Activated gamma-delta T cell (primary cell): ENCODE measurements at places on chromosomes 4 and X.

GRCh38 chr4:19375931-19376330, 875.8 kb upstream of the SLIT2 start:
- no peak for DNase-seq

- no peak for DNase-seq
Observed at GRCh38 chr4:7910952-7911578, 28.6 kb downstream of the AFAP1 start.

DNA sequence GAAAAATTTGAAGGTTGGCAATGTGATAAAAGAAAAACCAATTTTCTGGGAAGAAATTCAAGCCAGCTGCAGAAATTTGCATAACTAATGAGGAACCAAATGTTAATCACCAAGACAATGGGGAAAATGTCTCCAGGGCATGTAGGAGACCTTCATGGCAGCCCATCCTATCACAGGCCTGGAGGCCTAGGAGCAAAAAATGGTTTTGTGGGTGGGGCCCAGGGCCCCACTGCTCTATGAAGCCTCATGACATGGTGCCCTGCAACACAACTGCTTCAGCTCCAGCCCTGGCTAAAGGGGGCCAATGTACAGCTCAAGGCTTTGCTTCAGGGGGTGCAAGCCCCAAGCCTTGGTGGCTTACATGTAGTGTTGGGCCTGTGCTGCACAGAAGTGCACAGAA, 184.0 kb downstream of the TBCK start:
- no peak for DNase-seq

DNA sequence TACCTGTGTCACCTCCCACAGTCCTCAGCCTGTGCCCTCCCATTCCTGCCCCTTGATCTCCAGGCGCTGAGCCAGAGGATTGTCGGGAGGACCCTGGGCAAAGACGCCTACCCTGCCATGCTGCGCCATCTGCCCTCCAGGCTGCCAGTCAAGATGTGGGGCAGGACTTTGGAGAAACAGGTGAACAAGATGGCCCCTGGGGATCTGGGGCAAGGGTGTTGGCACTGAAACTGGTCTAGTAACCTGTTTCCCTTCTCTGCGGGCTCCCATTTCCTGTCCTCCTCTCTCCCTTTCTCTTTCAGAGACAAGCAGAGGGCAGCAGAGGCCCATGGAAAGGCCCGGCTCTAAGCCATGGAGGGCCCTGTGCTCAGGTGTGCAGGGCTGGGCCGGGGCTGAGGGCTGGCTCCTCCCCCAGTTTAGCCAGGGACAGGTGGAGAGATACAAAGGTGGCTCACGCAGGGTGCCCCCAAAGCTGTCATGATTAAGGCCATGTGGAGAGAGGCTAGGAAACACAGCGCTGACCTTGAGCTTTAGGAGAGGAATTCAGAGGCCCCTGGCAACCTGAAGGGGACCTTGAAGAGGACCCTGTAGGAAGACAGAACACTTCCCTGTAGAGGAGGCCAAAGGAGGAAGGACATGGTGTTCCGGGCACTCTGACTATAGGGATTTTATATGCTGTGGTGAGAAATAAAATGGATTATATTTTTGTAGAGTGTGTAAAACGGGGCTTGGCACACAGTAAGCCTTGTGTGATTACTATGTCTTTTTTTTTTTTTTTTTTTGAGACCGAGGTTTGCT, at the start of gene GLOD5:
Gene GLOD5 (plus strand): TSS at position 74 of the 798 bp plus-strand sequence. CDS start 44 bp downstream, at position 118.
- no peak for DNase-seq

- DNase-seq = no peak
Observed at GRCh38 chrX:130915302-130915701, 12.3 kb upstream of the ENOX2 start.

- no peak for DNase-seq
Observed at GRCh38 chrX:68945603-68946228, 116.9 kb downstream of the EFNB1 start.

DNA sequence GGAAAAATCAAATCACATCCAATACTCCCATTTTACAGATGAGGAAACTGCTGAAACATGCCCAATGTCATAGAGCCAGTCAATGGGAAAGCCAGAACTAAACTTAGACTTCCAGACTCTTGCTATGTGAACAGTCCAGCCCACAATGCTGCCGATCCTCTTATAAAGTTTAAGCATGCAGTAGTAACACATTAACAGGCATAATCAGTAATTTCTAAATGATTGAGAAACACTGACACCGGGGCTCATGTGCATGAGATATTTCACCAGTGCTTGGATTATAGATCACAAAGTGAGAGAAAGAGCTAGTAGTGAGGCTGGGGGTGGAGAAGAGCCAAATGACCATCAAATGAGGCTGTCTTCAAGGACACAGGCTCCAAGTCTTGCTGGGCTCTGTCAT, 2.5 kb downstream of the BDH2 start:
- DNase-seq = no peak

DNA sequence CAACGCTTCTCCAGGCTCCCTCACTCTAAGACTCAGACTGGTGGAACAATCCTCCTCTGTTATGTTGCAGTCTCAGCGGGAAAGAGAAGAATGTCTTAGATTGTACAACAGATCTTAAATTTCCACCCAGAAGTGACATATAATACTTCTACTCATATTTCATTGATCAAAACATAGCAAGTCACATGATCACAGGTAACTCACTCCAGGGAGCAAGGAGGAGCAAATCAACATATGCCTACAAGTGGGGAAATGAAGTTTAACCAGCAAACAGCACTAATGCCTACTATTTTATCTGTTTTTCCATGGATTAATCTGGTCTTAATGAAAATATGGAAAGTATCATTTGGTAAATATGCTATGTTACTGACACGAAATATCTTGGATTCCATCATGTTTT, 819.8 kb downstream of the CCSER1 start:
- DNase-seq = no peak

DNA sequence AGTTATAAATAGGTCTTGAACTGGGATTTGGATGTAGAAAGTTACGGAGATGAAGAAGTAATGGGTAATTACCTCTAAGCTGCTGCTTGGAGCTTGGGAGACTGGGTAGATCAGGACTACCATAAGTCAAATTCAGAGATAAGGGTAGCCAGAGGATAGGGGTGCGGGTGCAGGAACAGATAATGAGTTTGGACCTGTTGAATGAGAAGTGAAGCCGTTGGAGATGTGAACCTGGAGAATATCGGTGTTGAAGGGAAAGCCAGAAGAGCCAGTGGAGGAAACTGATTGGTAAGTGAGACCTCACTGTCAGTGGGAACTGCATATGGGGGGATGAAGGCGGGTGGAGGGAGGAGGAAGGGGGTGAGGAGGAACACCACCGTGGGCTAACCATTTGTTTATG, 618 bp upstream of the FOXO4 start:
- no peak for DNase-seq

GRCh38 chrX:71533516-71533850, 579 bp downstream of the OGT start:
- DNase-seq = no peak

GRCh38 chrX:105706041-105706440, 116.3 kb upstream of the NRK start:
- no peak for DNase-seq

GRCh38 chr4:105637408-105638176, 70.9 kb downstream of the INTS12 start:
- no peak for DNase-seq

DNA sequence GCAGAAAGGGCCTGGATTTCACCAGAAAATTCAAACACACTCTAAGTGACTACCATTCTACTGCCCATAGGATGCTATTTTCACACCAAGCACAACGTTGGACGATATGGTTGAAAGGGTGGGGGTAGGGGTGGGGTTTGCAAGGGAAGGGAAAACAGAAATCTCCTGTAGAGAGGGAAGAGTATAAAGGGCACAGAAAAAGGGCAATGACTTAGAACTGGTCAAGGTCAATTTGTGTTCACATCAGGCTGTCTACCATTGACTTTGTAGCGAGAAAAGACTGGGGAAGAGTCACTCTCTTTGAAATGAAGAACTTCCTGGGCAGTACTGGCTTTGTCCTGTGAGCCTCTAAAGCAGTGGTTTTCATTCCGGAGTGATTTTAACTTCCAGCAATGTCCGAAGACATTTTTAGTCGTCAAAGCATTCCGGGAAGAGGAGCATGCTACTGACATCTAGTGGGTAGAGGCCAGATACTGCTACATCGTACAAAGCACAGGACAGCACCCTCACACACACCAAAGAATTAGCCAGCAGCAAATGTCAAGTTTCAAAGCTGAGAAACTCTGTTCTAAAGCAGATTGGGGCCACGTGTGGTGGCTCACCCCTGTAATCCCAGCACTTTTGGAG, 48.4 kb upstream of the SLC7A3 start:
- no peak for DNase-seq

- no peak for DNase-seq
Observed at GRCh38 chrX:45845142-45845541, 644.5 kb upstream of the DIPK2B start.

- no peak for DNase-seq
Observed at GRCh38 chrX:135639066-135639780, 74.2 kb upstream of the CT45A1 start.

GRCh38 chr4:51868449-51868847, 25.5 kb downstream of the DCUN1D4 start:
- no peak for DNase-seq

DNA sequence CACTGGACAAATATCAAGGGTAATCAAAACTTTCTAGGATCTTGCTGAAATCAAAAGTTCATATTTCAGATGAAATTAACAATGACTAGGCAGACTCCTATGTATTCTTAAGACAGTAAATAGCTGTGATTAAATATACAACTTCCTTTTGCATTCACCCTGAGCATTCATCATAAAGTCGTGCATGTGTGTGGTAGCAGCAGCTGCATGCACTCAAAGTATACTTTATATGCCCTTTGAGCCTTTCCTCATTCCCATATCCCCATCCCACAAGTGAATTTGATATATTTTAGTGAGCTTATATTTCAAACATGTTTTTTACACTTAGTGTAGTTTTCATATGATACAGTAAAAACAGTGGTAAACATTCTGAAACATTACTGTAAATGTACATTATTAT, 959.0 kb downstream of the C4orf33 start:
- no peak for DNase-seq

DNA sequence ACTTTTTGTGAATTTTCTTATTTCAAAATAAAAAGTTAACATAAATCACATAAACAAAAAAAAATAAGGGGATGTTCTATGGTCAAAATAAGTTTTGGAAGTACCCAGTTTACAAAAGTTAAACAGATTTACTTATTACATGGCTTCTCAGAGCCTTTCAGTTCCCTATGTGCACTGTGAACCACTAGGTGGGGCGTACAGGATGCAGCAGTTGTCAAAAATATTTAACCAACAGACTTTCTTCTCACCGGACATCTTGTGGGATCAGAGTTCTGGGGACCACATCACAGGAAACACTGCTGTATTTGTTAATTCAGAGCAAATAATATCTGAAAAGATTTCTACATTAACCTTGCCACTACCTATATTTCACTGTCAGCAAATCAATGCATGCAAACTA, 74.1 kb downstream of the SMARCA1 start:
- DNase-seq = no peak

GRCh38 chr4:25015012-25015411, 15.7 kb downstream of the LGI2 start:
- DNase-seq = no peak

DNA sequence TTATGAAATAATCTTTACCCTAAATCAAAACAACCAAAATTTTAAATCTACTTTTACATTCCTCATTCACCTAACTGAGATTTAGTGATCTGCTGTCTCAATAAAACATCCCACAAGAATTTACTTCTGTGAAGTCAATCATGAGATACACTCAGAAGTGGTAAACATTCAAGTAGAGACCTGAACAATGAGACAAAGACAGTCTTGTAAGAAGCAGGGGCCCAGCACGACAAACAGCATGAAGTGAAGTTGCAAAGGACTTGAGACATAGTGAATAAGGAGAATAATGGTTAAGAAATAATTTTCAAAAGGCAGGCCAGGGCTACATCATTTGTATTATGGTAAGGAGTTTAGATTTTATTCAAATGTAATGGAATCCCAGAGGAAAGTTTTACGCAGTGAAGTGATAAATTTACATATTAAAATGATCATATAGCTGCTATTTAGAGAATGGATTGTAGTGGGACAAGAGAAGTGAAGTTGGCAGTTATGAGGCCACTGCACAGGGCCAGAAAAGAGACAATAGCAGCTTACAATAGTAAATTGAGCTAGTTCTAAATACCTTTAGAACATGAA, 101.9 kb downstream of the MAB21L2 start:
- no peak for DNase-seq

- DNase-seq = no peak
Observed at GRCh38 chrX:54786967-54787366, 11.1 kb downstream of the ITIH6 start.

DNA sequence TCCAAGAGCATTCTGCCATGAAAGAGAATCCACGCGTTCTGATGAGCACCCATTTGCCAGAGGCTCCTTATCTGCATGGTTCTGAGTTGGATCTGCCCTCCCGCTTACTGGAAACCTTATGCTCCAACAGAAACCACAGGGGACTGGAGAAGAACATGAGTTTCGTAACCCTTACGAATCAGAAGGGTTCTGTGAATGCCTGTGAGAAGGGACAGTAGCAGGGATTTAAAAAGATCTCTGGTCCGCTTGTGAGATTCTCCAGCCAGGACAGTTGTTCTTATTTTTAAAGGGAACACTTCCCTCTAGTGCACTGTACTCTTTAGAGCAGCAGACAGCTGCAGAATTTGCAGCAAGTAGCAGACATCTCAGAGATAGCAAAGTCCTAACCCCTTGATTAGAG, 22.5 kb upstream of the CENPU start:
- DNase-seq = no peak

DNA sequence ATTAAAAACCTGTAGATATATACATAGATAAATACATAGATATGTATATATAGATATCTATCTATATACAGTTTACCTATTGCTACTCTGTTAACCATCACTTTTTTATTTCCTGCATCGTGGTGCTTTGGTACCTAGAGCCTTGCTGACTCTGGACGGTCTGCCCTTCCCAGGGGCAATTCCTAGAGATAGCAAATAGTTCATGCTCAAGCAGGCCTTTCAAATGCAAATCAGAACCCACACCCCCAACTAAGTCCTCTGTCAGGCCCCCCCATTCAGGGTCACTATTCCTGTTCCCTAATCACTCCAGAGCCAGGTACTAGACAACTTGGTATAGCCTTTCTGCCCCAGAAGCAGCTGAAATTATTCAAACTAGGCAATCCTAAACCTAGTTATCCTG, 273.5 kb upstream of the ADGRL3 start:
- DNase-seq = no peak

GRCh38 chr4:59612235-59612634, 1587.9 kb upstream of the ADGRL3 start:
- no peak for DNase-seq
